ENCODE measurements at places on chromosomes 2 and 18. TPM values are rescaled to one million over a fixed set of nuclear protein-coding genes. Genes with fewer than 3 reads are reported as not detected.

The IL1A gene
- 1.4 TPM for total RNA-seq

GRCh38 chr18:10669441-10670100, 143.7 kb downstream of the NAPG start:
- no peak for DNase-seq

- no peak for DNase-seq
Observed at GRCh38 chr18:63119647-63120046, 199.9 kb downstream of the BCL2 start.

The KCNE4 gene
- total RNA-seq: not detected

DNA sequence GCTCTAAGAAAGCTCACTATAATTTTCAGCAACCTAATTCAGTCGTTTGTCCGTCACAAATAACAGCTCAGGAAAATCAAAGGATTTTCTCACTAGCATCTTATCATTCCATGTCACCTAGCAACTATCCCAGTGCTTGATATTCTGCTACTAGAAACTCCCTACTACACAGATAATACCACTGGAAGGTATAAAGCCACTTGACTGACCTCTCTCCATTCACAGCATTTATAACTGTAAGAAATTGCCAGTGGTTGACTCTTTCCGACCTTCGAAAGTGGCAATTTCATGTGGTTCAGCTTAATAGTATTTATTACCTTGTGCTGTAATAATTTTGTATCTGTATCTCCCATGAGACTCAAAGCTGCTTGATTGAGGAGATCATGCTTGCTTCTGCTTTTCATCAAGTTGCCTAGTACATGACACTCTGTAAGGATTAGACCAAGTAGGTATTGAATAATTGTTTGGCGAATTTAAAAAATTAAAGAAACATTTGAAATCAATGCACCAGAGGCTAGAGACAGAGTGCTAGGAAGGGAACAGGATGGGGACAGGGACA, 79.6 kb upstream of the TACR1 start:
- no peak for DNase-seq

GRCh38 chr2:57698935-57699449, 347.6 kb upstream of the VRK2 start:
- DNase-seq: no peak

GRCh38 chr18:22985250-22985649, 52.1 kb downstream of the RBBP8 start:
- no peak for DNase-seq

The SH3BP4 gene
- total RNA-seq: 67.6 TPM

- no peak for DNase-seq
Observed at GRCh38 chr2:128549094-128549493, 230.4 kb upstream of the HS6ST1 start.

DNA sequence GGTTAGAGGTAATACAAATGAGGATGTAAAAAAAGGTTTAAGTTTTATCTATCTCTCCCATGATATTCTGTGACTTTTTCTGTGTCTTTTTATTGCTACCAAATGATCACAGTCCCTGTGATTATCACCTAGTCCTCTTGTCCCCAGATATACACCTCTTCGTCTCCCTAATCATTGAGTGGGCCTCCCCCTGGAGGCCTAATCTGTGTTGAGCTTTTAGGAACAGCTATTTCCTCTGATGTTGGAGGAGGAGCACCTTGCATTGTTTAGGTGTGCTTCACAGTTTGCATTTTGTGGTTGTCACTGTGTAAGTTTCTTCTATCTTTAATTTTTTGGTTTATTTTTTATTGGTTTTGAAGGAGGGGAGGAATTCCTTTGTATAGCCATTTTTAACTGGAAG, 33.3 kb downstream of the CCDC85A start:
- no peak for DNase-seq

The PDIA6 gene
- 400 TPM for total RNA-seq

The RRM2 gene
- 214 TPM for total RNA-seq

The SOWAHC gene
- total RNA-seq: 9.2 TPM

The TFPI gene
- total RNA-seq: 99.7 TPM

GRCh38 chr2:230925443-230925878, 419 bp upstream of the GPR55 start:
- no peak for DNase-seq

The MYL1 gene
- total RNA-seq: not detected

- DNase-seq: no peak
Observed at GRCh38 chr2:168641636-168642035, 160.8 kb upstream of the NOSTRIN start.

- no peak for DNase-seq
Observed at GRCh38 chr2:127040169-127040568, 66.8 kb downstream of the BIN1 start.

- DNase-seq: no peak
Observed at GRCh38 chr2:169184074-169184473, 114.7 kb downstream of the DHRS9 start.

DNA sequence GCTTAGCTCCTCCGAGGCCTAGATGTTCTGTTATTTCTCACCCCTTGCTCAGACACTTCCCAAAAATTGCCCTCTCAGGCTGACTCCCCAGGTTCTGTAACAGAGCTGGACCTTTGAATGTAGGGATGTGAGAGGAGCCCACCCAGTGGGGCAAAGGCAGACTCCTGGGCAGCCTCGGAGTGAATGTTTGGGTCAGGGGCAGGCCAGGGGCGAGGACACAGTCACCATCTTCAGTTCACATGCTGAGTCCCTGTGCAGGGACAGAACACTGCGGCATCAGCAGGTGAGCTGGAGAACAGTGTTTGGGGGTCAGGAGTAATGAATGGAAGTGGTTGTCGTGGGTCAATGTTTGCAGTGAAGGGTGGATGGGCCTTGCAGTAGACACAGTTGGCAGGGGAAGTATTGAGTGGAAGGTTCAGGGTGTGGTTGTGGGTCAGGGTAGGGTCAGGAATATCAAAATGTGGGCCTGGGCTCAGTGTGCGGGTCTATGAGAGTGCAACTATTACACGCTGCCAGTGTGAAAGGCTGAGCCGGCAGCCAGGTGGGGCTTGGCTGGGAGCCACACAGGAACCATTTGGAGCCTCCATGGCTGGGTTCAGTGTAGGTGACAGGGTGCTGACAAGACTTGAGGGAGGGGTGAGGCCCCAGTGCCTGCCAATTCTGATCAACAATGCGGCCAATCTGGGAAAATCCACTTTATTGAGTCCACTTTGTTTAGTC, 4.4 kb downstream of the IHH start:
- DNase-seq: no peak

GRCh38 chr2:117775703-117776219, 38.7 kb upstream of the DDX18 start:
- DNase-seq: no peak

DNA sequence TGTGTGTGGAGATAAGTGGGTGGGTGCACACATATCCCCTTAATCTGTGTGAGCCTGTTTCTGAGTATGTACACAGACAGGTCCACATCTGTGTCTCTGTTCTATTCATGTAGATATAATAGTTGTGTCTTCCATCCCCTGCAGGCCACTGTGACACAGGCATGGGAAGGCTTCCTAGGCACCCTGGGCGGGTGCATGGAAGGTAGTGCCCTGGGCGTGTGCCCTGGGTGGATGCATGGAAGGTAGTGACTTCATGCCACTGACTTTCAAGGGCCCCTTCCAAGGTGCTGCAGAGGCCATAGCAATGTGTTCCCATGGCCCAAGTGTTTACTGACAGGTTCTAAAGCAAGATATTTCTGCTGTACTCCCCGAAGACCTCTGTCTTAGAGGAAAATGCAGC, 462.5 kb upstream of the HS6ST1 start:
- no peak for DNase-seq

- DNase-seq: no peak
Observed at GRCh38 chr2:158692372-158693103, 102.6 kb upstream of the DAPL1 start.

DNA sequence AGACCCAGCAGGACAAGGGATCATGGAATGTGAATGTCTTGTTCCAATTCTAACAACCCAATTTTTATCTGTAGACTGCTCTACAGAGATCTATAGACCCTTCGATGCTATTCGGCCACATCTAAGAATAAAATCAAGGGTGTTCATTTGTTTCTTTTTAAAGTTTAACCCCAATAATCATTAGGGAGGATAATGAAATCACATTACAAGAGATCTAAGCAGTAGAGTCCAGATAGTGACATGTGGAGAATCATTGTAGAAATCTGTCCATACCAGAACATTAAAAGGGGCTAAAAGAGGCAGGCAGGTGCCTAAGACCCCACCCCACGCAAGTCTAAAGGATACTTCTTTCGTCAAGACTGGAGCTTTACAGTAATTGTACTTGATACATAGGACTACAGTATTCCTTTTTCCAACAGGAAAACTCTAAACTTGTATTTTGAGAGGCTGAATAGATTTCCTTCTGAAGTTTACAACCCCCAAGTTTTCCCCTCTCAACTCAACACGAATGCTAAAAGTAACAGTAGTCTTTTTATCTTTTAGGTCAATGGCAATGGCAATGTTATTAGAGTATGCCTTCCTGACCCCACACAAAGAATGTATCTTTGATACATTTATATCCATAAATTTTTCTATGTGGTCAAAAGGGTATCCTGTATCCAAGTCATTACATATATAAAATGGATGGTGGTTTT, 183.7 kb downstream of the TCF4 start:
- no peak for DNase-seq

DNA sequence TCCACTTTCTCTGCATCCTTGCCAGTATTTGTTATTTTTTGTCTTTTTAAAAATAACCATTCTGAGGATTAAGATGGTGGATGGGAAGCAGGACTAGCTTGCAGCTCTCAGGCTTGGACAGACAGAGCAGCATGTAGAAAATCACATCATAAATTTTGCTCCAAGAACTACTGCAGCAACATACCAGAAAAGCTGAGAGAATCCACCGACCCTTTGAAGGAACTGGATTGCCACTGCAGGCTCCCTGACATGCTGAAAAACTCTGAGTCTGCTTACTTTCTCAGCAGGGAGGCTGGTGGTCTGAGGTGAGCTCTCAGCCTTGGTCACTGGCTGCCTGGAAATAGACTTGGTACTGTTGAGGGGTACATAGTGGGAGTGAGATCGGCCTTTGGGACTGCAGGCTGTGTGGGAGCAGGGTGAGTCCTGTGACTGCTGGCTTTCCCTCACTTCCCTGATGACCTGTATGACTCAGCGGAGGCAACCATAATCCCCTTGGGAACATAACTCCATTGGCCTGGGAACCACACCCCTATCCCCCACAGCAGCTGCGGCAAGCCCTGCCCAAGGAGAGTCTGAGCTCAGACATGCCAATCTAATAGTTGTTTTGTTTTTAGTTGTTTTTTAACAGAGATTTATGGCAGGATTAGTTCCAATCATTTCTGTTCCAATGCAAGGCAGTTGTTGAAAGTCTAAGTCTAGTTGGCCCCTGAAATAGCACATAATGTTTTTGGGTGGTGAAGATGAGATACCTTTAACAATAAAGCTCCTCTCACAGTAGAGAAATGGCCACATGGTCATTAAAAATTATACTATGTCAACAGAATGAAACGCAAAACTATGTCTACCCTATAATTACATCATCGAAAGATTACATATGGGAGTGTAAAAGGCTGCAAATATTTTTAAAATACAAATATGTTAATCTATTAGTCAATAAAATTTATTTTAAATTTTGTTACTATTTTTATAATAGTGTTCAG, 414.2 kb upstream of the CHAC2 start:
- DNase-seq: no peak

The VIT gene
- total RNA-seq: not detected

GRCh38 chr2:39805936-39806608, 27.0 kb upstream of the THUMPD2 start:
- DNase-seq: no peak

DNA sequence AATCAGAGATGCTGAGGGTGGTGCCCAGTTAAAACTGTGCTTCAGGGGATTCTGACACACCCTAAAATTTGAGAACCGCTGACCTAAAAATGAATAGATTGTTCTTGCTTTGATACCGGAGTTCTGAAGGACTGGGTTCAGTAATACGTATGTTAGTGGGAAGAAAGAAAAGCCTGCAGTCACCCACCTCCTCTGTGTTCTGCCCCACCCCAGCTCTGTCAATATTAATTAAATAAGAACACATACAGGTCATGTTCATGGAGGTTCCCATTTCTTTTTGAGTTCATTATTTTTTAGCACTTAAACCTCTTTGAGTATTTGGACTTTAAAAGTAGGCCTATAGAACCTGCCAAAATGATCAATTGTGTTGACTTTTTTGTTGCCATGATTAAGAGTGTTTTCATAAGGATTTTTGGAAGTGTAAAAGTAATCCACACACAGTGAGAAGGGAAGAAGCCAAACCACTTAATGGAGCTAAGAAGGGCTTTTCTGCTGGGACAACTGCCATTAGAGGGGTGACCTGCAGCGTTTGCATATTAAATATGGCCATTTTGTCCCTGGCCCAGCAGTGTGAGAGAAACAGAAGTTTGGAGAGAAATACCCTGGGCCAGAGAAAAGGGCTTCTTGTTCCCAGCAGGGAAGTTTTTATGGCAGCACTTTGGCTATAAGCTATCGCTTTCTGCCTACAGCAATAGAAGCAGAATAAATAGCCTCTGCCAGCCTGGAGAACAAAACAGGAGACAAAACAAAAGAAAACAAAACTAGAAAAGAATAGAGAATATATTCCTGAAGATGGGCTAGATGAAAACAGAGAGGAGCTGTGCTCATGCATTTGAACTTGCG, 80.7 kb upstream of the RNF152 start:
- DNase-seq: no peak

DNA sequence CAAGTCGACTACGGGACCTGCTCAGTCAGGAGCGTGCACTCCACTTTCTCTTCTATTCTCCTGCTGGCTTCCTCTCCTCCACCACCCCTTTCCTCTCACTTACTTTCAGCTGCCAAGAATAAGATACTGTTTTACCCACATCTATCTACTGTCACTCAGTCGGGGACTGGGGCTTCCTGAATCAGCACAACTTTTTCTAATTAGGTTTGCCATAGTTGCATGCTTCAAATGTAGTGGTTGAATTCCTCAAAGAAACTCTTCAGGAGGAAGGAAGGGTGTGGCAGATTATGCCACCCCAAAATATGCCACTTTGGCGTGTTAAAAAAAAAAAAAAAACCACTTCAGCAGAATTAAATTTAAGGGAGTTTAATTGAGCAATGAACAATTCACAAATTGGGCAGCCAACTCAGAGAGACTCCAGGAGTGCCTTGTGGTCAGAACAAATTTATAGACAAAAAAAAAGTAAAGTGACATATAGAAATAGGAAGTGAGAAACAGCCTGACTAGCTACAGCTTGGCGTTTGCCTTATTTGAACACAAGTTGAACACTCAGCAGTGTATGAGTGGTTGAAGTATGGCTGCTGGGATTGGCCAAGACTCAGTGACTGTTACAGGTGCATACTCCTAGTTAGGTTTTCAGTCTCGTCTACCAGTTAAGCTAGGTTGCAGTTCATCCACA, 32.5 kb upstream of the RMDN2 start:
- no peak for DNase-seq

DNA sequence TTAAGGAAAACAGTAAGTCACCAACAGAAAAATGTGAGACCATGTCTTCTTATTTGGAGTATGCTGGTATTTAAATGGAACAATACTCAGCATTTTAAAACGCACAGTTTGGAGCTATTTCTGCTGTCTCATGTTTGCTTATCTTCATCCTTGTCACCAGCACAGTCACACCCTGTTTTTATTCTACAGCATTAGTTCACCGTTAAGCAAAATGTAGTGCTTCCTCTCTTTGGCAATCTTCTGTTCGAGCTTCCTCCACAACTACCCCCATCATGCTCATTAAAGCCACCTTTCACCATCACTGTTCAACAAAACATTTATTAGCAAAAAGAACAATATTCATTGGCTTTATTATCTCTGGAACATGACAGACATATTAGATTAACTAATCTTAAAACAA, 64.0 kb downstream of the SLC40A1 start:
- no peak for DNase-seq

- DNase-seq: no peak
Observed at GRCh38 chr18:28689588-28689987, 512.7 kb upstream of the CDH2 start.

The B3GNT7 gene
- total RNA-seq: 10.7 TPM

The NPAS2 gene
- 11.0 TPM for total RNA-seq

- DNase-seq: no peak
Observed at GRCh38 chr18:69648486-69648885, 247.8 kb downstream of the DOK6 start.

The POU3F3 gene
- 34.0 TPM for total RNA-seq

Measured in epithelial cell of proximal tubule (primary cell).